Activated T-cell treated with anti-CD3 and anti-CD28 coated beads for 4 hours (primary cell): ENCODE measurements at places on chromosomes 3 and 15.

DNA sequence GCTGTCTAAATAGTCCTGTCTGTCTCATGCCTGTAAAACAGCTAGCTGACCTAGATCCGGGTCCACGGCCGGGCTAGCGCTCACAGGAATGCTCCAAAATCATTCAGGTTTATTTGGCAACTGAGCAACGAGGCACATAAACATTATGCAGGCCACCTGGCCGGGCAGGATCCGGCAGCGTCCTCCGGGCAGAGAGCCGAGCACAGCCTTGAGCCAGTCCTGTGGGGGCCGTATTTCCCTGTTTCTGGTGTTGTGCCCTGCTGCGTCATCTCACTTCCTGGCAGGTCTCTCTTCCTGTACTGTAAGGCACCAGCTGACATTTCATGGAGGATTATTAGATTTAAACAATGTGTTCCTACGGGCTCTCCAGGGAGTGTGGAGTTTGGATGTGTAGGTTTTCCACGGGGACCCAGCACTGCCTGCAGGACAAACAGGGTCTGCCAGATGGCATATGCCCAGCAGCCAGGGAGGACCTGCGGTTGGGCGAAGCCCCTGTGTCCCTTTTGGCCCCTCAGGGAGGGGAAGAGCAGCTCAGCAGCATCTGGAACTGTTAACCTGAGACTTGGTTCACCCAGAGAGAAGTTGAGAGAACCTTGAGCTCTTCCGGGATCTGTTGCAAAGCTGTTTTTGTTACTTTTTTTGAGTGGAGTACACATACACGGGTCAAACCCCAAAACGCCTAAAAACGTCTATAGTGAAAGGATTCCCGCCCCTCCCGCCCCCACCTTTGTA, 16.6 kb upstream of the LRRK1 start:
- DNase-seq = no peak

- DNase-seq = no peak
These were observed 193.9 kb upstream of the TPM1 start for GRCh38 chr15:62848632-62849050.

DNA sequence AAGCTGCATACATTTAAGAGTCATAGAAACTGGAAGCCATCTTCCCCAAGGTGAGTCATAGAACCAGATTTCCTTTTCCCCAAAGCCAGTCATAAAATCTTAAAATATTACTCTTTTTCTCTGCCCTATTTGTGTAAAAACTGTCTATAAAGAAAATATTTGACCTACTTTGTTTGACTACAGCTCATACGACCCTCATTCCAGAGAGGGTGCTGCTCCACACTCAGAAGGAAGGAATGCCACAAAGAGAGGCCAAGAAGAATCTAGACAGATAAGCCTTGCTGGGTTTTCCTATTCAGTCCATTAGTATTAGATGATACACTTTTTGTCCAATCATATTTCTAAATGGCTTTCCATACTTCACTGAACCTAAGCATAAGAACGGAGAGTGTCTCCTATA, 671.6 kb upstream of the SGO1 start:
- DNase-seq = no peak

DNA sequence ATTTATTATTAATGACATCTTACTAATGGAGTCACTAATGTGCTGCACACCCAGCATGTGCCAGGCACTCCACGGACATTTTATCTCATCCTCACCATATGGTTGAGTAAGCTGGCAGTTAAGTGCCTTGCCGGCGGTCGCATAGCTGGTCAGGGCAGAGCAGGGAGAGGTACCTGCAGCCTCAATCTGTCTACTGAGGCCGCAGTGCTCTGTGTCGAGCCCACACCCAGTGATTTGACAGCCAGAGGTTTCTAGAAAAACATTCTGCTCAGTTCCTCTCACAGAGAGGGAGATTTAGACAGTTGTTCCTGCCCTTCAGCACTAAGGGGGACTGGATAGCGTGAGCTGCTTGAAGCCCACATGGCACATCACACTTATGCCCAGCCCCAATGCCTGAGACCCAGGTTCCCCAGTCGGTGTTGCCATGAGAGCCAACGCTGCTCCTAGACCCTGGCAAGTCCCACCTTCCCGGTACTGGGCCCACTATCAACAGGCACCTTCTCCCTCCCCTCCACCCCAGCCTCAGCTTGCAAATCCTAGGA, 2.6 kb downstream of the LIPC start:
- DNase-seq = no peak

- DNase-seq = no peak
These were observed 575.1 kb downstream of the FOXP1 start for GRCh38 chr3:71008350-71008935.

GRCh38 chr3:164418414-164418813, 659.9 kb downstream of the SI start:
- DNase-seq = no peak

GRCh38 chr3:176861137-176861536, 336.1 kb downstream of the TBL1XR1 start:
- no peak for DNase-seq

DNA sequence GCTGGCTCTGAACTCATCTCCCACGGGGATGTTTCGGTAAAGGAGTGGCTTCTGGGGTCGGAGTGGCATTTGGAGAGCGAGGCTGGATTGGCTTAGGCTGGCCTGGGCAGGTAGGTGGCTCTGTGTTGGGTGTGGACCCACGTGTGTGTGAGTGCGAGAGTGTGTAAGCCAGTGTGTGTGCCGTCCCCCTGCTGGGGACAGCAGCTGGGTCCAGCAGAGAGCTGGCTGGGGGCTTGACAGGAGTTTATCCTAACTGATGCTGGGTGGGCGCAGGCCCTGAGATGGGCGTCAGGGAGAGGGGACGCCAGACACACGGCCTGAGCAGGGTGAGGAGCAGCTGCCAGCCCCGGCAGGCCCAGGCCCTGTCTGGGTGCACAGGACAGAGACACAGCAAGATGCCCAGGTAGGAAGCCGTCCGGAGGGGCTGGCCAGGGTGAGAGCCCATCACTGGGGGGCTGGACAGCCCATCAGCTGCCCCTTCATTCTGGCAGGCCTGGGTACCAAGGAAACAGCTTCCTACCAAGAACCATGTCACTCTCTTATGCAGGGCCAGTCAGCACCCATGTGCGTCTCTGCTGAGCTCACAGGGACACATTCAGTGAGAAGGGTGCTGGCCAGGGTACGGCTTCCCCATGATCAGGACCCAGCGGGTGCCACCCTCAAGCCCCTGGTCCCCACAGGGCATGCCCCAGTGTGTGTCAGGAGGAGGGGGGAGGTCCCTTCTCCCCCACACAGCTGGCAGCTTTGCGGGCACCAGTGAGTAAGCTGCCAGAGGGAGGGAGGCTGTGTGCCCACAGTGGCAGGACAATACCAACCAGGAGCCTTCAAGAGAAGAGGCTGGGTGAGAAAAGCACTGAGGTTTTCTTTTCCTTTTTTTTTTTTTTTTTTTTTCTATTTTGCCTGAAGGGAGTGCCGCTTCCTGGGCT, 1.1 kb downstream of the PAK6 start:
- DNase-seq = no peak

GRCh38 chr3:66457252-66457651, 43.6 kb downstream of the LRIG1 start:
- DNase-seq = no peak

GRCh38 chr3:178320456-178321351, 215.5 kb upstream of the KCNMB2 start:
- no peak for DNase-seq

DNA sequence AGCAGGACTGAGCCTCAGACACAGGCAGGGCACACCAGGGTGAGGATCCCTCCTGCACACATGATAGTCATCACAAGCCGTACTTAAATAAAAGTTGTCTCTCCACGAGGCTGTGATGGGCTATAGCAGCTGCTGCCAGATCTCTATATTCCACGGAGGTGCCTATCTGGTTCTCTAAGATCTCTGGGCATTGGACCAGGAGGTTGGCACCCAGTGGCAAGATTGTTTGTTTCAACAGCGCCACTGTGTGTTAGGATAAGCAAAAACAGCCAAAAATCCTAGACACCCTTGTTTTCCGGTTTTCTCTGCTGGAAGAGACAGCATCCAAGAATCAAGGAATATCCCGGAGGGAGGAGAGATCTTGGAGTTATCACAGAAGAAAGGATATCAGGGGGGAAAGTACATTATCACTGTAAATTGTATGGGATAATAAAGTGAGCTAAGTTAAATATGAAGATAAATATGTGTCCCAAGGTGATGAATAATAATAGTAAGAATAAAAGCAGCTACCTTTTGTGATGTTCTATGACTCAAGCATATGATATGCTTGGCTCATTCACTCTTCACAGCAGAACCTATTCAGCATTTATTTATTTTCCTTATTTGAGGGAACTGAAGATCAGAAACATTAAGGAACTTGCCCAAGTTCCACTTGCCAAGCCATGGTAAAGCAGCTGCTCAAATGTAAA, 90.6 kb upstream of the AKAP13 start:
- no peak for DNase-seq

DNA sequence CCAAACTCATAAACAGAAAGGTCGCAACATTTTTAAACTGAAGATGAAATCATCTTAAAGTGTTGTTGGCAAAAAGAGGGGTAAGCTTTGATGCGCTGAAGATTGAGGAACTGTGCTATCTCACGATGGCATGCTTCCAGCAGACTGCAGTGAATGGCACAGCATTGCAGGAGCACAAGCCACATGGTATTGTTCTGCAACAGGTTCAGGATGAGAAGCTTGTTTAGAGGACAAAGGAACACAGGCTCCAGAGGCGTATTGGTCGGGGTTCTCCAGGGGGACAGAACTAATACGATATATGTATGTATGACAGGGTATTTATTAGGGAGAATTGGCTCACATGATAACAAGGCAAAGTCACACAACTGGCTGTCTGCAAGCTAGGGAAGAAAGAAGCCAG, 13.8 kb upstream of the PLD1 start:
- no peak for DNase-seq

DNA sequence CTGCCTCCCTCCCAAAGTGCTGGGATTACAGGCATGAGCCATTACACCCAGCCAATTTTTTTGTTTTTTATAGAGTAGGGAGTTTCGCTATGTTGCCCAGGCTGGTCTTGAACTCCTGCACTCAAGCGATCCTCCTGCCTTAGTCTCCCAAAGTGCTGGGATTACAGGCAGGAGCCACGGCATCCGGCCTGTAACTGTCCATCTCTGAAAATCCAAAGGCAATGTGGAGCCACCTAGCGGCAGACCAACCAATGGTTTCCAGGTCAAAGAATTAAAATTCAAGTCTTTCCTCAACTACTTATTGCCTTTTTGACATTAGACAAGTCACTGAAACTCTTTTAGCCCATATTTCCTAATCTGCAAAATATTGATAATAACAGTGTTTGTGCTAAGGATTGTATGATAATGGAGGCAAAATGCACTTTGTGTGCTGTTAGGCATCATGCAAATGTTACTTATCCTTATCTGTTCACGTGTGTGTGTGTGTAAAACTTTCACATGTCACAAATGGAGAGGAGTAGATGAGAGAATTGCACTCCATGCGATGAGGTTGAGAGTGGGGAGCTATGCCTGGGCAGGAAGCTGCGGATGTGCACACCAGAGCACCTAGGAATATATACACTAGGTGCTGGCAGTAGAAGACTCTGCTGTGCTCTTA, 48.7 kb downstream of the COL8A1 start:
- no peak for DNase-seq

DNA sequence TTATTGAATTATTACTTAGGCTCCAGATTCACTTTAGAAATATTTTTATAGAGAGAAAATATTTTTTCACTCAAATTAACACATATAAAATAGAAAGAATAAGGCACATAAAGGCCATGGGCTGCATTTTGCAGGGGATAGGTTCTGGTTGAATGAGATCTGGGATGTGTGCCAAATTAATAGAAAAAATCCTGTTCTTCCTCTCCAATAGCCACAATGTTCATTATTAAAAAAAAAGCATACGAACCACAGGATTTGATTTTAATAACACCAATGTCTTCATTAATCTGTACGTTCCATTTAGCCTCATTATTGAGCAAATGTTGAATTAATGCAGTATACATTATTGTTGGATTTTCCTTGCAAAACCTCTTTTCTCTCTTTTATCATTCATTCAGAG, 622.8 kb upstream of the AGTR1 start:
- DNase-seq = no peak

DNA sequence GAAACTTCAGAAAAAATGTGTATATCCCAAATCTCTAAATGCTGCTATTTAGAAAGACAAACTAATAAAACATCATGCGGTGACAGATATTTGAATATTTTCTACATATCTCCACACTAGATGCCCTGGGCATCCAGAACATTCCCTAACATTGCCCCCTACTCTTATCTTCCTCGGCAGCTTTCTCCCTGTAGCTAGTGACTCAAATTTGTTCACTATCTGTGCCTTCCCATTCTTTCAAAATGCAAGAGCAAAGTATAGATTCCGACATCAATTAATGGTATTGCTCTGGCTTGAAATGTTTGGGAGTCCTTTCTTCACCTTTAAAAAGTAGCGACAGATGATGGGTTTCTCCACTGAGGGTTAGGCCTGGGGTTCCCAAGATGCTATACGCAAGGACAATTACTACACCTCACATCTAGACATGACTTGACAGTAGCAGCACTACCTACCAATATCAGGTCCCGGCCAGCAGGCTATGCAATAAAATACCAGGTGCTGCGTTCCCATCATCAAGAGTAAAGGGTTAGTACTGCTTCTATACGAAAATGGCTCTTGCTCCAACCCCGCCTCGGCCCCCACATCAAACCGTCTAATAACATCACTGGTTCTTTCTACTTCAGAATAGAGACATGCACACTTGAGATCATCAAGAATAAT, 631 bp downstream of the UBR1 start:
- DNase-seq = no peak

DNA sequence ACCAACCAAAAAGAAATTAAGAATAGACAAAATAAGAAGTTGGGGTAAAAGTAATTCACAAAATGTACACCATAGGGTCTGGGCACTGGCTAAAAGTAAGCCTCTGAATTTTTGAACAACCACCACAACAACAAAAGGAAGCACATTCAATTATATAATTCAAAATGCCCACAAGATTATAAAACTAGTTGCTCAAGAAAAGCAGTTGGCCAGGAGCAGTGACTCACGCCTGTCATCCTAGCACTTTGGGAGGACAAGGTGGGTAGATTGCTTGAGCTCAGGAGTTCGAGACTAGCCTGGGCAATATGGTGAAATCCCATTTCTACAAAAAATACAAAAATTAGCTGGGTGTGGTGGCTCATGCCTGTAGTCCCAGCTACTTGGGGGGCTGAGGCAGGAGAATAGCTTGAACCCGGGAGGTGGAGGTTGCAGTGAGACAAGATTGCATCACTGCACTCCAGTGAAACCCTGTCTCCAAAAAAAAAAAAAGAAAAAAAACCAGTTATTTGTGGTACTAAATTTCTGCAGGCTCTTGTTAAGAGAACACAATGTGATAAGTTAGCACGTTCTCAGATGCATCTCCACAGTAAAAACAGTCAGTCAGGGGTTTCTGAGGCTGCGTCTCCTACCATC, 6.6 kb upstream of the ATP11B start:
- DNase-seq = no peak

GRCh38 chr3:31610700-31611275, 78.1 kb downstream of the STT3B start:
- DNase-seq = no peak

GRCh38 chr3:70519913-70520659, 207.6 kb upstream of the MDFIC2 start:
- no peak for DNase-seq

GRCh38 chr3:114471478-114471877, 177.7 kb downstream of the TIGIT start:
- DNase-seq = no peak

GRCh38 chr3:103918336-103918735, 1448.4 kb upstream of the ALCAM start:
- DNase-seq = no peak
